Fibroblast of lung (primary cell): ENCODE measurements at places on chromosomes 3 and 15.

DNA sequence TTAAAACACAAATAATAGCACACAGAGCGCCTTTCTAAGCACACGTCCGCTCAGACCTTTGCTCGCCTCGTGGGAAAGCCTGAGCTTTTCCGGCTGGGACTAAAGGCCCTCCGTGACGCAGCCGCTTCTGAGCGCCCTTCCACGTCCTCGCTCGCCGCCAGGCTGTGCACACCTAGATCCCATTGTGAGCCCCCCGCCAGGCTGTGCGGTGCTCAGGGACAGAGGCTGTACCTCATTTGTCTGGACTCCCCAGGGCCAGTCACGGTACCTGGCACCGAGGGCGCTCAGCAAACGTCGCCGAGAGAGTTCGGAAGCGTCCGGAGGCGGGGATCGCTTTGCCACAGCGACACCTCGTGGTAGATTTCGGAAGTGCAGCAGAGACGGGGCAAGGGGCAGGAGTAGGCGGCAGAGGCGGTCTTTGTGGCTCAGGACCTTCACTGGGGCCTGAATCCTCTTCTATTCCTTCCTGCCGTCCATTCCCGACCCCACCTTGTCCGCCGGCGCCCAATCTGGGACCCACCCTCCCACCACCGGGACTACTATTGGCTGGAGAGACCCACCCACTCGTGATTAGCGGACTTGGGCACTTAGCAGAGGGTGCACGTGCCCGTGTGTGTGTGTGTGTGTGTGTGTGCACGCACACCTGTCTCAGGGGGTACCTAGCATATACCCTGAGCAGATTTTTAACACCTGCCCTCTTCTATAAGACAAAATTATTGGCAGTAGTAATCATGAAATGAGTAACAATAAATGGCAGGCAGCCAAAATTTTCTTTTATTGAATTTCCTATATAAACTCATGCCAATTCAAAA lies 65.6 kb downstream of the RHCG start:
- peak; percentile 41 for DNase-seq

DNA sequence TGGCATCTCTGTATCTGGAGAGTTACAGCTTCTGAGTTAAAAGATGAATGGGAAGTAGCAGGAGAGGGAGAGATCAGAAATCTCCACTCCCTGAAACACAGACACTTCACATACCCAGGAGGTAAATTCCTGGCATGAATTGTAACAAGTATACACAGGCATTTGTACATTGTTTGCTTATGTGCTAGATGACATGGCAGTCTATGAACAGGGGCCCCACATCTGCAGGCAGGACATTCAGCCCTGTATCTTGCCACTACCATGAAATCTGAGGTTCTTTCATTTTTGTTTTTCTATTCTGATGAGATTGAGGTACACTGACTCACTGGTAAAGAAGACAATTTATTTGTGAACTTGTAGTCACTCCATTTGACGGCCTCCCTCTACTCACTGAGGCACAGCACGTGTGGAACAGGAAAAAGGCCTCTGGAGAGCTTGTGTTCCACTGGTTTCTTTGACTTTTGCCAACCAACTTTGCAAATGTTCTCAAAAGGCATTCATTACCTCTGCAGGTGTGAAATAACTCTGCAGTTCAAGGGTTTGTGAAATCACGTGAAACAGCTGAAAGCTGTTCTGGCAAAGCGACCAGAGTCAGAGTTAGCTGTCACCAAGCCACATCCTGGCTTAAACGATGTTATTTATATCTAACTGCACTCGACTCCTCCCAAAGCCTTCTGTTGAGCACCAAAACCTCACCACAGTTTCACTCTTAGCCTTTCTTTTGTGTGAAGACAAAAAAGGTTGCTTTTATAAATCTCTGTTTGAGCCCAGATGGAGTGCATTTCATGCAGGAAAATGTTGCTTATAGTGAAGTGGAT lies 401.3 kb upstream of the CFAP20DC start:
- peak; percentile 16 for DNase-seq

DNA sequence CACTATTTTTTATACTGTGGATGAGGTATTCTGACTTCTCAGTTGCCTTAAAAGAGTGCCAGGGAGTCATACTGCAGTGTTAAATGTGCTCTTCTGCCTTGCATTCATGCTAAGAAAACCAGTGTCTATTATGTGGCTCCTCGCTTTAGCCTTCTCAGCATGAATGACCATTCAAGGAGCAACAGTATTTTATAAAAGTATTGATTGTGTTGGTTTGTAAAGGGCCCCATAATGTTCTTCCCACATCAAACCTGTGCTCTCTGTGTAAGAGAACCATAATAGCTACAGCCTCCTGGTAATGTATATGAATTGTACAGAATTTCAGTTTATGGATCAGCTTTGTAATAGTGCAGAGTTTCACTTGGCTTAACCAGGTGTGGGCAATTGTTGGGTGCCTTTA lies 316.4 kb downstream of the CNTN4 start:
- no peak for DNase-seq

DNA sequence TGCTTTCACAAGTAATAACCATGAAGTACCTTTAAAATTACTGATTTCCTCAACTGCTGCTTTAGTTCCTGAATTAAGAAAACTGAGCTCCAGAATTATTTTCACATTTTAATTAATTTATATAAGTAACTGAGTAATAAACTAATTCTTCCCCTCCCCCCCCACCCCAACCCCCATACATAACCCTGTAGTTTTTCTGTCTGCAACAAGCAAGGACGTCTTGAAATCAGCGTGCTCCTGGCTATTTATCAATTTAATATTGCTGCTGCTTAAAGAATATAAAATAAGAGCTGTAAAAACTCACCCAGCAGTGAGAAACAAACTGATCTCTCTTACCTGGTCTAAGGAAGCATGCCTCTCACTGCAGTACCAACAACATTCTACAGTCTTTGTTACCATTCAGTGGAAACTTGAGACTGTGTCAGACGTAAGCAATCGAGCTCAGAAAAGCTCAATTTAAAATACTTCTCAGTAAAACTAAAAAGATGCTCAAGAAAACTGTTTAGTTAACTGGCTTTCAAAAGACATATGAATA lies 121.0 kb downstream of the TFDP2 start:
- peak; percentile 87 for DNase-seq

GRCh38 chr15:95363646-95364045 lies 966.9 kb upstream of the NR2F2 start:
- no peak for DNase-seq

DNA sequence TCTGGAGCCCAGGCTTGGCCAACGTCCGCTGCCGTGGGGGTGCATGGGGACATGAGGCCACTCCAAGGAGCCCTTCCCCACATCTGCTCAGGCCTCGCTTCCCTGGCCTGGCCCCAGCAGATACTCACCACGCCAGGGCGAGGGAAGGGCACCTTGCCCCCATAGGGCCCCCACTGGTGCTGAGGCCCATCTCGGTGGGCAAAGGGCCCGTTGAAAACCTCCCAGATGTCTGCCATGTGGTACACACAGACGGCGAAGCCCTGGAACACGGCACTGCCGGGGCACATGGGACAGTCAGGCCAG lies 4.7 kb downstream of the SEMA3G start:
- no peak for DNase-seq

DNA sequence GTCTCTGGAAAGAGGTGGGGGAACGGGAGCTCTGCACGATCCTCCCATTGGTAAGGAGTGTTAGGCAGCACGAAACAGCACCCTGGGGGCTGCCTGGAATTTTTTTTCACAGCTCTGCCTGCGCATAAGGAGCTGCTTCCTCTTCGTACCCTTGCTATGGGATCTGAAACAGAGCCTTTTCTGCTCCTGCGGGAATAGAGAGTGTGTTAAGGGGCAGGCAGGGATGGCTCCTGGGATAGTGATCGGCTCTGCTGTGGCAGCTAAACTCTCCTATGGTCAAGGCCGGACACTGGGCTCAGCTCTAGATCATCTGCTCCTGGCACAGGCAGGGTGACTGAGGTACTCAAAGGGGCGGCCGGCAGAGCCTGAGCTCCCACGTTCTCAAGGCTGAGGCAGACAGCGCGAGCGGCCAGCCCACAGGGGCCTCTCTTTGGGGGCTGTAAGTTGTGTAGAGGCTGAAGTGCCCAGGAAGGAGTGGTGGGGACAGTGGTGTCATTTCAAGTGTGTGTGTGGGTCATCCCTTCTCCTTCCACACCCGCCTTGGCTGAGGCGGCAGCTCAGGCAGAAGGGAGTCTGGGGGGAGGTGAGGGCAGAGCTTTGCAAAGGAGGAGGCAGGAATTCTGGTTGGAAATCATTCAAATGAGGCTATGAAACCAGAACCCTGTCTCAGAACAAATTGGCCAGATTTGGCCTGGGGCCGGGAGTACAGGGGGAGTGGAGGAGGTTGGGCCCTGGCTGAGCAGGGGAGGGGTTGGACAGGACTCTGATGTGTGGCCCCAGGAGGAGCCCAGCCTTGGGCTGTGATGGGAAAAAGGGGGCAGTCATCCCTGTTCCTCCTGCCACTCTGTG lies 31.0 kb downstream of the EPHB3 start:
- peak; percentile 64 for DNase-seq

GRCh38 chr3:169760479-169760878 lies 4.4 kb downstream of the TERC start:
- DNase-seq = peak; percentile 82

- no peak for DNase-seq
These were observed 828.0 kb upstream of the DPPA4 start for GRCh38 chr3:110165370-110165743.

GRCh38 chr15:59396679-59397078 lies 24.0 kb upstream of the MYO1E start:
- no peak for DNase-seq

DNA sequence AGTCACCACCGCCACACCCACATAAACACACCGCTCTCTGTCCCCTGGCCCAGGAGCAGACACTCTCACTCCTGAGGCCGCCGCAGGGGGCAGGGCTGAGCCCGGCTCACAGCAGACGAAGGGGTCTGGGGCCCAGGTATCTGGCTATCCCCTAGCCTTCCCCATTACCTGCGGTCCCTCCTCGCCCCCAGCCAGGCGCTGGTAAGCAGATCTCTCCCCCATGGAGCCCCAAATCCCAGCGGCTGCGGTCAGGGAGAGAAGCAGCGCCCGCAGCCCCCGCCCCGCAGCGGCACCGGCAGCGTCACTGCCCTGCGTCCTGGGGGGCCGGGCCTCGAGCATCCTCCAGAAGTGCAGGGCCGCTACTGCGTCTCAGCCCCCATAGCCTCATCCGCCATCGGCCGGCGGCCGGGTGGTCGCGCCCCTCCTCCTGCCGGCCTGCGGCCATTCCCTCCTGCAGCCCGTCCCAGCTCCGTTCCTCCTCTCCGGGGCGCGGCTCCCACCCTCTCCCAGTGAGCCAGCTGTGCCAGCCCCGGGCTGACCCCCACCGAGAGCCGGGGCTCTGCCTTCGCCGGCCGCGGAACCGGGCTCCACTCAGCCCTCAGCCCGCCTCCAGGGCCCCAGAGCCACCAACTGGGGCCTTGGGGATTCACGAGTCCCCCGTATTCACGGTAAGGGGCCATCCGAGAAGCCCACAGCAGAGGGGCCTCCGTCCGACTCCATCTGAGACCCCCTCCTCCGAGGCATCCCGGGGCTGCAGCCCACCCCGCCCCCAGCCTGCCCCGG lies 13.1 kb downstream of the TNK2 start:
- peak; percentile 25 for DNase-seq

- no peak for DNase-seq
These were observed 362.7 kb upstream of the ARRDC4 start for GRCh38 chr15:97597801-97598200.

- no peak for DNase-seq
These were observed 55.6 kb downstream of the LYSMD4 start for GRCh38 chr15:99677540-99678134.

DNA sequence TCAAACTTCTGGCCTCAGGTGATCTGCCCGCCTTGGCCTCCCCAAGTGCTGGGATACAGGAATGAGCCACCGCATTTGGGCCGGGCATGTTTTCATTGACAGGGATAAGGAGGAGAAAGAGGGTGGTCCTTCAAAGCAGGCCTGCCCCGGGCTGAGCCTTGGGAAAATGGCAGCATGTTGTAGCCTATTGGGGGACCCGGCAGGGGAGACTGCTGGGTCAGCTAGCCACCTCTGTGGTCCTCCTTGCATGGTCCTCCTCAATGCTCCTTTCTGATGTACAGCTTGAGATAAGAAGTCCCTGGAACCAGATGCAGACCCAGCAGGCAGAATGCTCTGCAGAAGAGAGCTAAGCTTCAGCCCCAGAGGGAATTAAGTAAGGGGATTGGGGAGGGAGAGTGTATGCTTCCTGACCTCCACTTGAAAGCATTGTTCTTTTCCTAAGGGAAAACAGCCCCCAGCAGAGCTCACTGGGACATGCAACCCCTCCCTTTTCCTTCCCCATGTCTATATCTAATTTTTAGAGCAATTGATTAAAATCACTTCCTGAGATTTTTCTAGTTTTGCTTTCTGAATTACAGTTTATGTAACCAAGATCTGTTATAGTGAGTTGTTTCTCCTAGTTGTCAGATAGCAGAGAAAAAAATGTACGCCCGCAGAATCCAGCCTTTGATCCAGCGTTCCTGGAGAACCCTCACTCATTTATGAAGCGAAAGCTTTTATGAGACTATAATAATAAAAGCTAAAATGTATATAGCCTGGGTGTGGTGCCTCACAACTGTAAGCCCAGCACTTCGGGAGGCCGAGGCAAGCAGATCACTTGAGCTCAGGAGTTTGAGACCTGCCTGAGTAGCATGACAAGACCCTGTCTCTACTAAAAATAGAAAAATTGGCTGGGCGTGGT lies 48.7 kb upstream of the VILL start:
- DNase-seq = no peak

GRCh38 chr3:17050071-17050470 lies 165.3 kb downstream of the PLCL2 start:
- no peak for DNase-seq

DNA sequence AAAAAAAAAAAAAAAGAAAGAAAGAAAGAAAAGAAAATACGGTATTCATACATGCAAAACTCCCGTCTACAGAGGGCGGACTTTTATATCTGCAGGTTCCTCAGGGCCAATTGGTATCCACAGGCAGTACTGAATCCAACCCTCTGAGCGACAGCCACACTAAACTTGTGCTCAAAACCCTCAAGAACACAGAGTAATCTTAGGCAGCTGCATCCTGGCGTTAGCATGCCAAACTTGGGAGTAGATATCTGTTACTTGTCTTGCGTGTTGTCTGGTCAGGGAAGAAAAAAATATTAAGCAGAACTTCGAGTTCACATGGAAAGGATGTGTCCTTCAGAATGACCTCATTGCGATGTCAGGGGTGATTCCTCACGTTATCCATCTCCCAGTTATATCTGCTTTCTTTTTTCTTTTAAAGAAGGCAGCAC lies 12.8 kb downstream of the SNAP23 start:
- no peak for DNase-seq

DNA sequence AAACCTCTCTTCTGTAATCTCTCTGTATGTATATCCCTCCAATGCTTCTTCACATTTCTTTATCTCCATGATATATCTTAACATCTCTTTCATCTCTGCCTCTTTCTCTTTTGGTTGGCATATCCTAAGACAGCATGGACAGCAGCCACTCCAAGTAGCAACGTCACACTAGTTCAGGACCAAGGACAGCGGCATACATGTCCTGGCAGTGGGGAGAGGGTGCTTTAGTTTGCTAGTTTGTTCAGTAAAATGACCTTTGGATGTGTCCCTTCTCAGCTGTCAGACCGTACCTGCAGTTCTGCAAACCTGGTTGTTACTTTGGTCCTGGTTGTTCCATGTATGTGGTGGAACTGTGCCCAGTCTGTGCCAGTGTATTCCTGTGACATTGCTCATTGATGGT lies 225.6 kb upstream of the ROPN1 start:
- peak; percentile 83 for DNase-seq

- DNase-seq = peak; percentile 44
These were observed 40.0 kb upstream of the ATP10A start for GRCh38 chr15:25903024-25903581.

GRCh38 chr3:158918008-158918407 lies 116.2 kb downstream of the MFSD1 start:
- peak; percentile 80 for DNase-seq
